Activated T-cell treated with anti-CD3 and anti-CD28 coated beads, Interleukin-2, amount 50 U/mL, for 4 hours (primary cell): ENCODE measurements at places on chromosomes 13 and 19. TPM values are rescaled to one million over a fixed set of nuclear protein-coding genes. Genes with fewer than 3 reads are reported as not detected.

DNA sequence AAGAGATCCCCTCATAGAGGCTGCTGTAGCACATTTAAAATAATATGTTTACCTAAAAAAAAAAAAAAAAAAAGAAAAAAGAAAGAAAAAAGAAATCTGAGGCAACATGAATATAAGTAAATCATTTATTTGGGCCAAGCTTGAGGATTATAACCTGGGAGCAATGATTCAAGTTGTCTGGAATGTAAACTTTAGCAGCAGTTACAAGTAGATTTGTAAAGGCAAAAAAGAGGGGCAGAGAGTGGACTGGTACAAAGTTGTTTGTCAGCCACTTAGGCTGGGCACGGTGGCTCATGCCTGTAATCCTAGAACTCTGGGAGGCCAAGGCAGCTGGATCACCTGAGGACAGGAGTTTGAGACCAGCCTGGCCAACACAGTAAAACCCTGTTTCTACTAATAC, 11.3 kb downstream of the ZNF43 start:
- DNase-seq = no peak

DNA sequence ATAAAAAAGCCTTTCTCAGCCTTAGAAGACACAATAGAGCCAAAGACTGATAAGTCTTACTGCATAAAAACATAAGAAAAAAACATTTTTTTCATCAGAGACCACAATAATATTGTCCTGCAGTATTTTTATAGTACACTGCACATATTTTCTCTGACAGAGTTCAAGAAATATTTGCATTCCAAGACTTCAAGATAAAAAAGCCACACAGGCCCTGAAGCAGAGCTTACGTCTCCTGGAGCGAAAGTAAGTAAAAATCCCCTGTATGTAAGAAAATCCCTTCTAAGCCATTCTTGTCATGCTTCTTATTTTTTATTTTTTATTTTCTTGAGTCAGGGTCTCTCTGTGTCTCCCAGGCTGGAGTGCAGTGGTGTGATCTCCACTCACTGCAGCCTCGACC, 755.9 kb downstream of the LIG4 start:
- no peak for DNase-seq

GRCh38 chr13:59890054-59890453, 273.7 kb downstream of the DIAPH3 start:
- no peak for DNase-seq

GRCh38 chr13:29583073-29583785, 12.3 kb downstream of the SLC7A1 start:
- no peak for DNase-seq

GRCh38 chr13:108669381-108669780, 40.0 kb downstream of the MYO16 start:
- no peak for DNase-seq

GRCh38 chr13:46077265-46077664, 24.7 kb upstream of the ZC3H13 start:
- DNase-seq = no peak

- DNase-seq = no peak
Observed at GRCh38 chr13:41550276-41550675, 92.9 kb downstream of the RGCC start.

- DNase-seq = no peak
Observed at GRCh38 chr19:39308531-39309304, 11.9 kb downstream of the LRFN1 start.

GRCh38 chr13:80562433-80563156, 221.7 kb upstream of the SPRY2 start:
- DNase-seq = no peak

- DNase-seq = no peak
Observed at GRCh38 chr19:43476606-43477005, 11.2 kb upstream of the LYPD3 start.

DNA sequence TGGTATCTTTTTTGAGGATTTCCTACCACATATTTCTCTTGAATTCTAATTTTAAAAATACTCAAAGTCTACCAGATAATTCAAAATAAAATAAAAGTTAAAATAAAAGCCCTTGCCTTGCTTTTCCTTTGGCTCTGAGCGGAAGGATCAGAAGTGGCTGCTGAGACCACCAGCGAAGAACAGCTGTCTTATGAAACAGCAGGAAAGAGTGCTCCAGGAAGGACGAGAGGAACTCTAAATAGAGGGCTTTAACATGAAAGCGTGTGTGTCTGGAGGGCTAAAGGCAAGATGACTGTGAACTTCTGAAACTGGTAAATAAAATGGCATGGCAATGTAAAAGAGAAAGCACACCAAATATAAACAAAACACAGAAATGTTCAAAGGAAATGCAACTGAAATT, 521.5 kb upstream of the SPRY2 start:
- no peak for DNase-seq

- DNase-seq = no peak
Observed at GRCh38 chr13:73754727-73755292, 379.4 kb downstream of the KLF12 start.

GRCh38 chr13:109241160-109241559, 545.2 kb downstream of the IRS2 start:
- DNase-seq = no peak

- no peak for DNase-seq
Observed at GRCh38 chr19:48341515-48342413, 16.4 kb downstream of the EMP3 start.

DNA sequence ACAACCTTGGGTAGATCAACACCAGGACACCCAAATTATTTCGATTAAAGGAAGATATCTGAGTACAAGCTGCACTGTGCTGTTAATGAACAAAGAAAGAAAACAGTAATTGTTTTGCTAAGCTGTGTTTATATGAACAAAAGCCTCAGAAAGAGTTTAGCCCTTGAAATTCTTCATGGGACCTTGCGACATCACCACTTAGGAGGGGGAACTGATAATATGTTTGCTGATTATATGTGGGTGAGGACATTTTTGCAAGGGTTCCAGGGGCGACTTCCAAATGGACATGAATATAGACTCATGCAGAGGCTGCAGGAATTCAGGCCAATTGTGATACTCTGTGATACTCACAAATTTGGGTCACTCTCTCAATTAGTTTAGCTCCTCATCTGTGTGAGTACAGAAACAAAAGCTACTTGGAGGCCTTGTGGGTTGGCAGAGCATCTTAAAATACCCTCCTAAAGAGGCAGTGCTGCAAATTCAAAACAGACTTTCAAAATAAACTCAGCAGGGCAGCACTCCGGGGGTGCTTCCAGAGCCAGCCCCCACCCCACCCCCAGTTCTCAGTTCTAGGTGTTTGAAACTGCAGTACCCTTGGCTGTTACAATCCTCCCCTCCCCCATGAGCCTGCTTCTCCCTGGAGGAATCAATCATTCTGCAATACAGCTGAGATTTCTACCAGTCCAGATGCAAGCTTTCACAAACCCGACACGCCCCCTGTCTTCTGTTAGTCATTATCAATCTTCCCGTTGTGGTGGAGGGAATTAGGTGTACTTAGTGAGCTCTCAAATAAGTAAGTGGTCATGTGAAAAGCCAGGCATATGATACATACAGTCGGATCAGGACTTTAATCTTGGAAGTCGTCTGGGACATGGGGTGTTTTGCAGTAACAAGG, 97.0 kb upstream of the MBNL2 start:
- no peak for DNase-seq

GRCh38 chr13:110405597-110406450, 98.7 kb downstream of the COL4A2 start:
- no peak for DNase-seq

GRCh38 chr13:42017264-42017663, 31.2 kb upstream of the DGKH start:
- no peak for DNase-seq

GRCh38 chr13:31037874-31038500, 105.5 kb downstream of the TEX26 start:
- no peak for DNase-seq

DNA sequence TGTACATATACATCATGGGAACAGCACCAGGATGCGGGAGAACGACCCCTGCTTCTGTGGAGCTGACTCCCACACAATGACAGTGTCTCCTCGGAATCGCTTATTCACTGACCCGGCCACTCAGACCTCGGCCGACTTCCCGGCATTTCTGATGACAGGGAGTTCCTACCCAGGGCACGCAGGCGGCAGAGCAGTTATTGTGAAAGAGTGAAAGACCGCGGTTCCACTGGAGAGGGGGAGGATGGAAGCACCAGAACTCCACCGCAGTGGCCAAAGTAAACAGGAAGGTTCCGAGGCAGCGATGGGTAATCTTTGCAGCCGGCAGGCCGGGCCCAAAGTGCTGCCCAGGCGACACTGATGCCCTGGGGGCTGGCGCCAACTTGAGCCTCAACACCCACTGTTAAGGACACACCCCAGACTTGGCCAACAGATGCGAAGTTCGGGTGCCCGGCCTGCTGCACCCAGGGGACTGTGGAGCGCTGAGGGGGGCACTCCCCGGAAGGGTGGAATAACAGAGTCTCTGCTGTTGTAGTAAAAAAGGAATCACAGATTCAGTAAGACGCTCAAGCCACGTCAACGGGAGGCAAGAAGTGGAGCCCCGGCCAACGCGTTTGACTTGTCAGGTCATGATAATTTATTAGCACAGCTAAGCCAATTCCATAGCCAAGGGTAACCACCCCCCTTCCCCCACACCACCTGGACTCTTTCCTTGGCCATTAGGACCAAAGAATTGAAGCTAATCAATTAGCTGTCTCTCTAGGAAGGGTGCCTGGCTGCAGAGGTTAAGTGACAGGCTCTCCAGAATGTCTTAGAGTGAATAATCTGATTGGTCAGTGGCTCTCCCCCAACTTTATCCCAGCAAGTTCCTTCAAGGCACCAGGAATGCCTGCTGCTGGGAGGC, 5.8 kb downstream of the MLLT1 start:
- no peak for DNase-seq

LYL1 gene
- 2.9 TPM for total RNA-seq

RPL21 gene
- 1,640 TPM for total RNA-seq

GAS6 gene
- 0.84 TPM for total RNA-seq

GPR12 gene
- not detected for total RNA-seq

SOHLH2 gene
- total RNA-seq = not detected

TMEM272 gene
- 0.18 TPM for total RNA-seq

RELB gene
- total RNA-seq = 128 TPM

GPC6 gene
- total RNA-seq = not detected

ZFP30 gene
- total RNA-seq = 4.2 TPM

FLT1 gene
- 29.0 TPM for total RNA-seq

SIGLEC8 gene
- not detected for total RNA-seq

ZNF285 gene
- 0.19 TPM for total RNA-seq
